ENCODE measurements at places on chromosomes 3 and 15.
A peak's percentile ranks its signal among the peaks of the same experiment; 100 is the strongest.

- DNase-seq, result no peak
Measured at GRCh38 chr15:91070872-91071271, 29.2 kb upstream of the SV2B start.

DNA sequence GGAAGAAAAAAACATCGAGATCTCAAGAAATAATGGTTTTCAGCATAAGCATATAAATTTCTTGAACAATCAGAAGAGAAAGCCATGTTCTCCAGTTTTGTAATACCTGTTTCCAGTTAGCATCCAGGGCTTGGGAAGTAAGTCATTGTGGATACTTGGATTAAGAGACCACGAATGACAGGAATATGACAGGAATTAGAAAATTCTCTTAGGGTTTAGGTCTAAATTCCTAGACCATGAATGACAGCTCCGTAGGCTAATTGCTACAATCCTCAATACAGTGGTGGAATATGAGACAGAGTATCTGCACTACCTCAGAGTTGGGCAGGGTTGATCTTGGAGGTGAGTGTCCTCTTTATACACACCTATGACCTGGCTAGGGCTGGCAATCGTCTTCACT is 517.5 kb downstream of the NTRK3 start:
- DNase-seq, result no peak

- no peak for DNase-seq
Measured at GRCh38 chr3:145911016-145911415, 250.0 kb downstream of the PLOD2 start.

GRCh38 chr3:27114684-27115083 is 254.5 kb downstream of the NEK10 start:
- DNase-seq, result no peak

GRCh38 chr3:136343873-136344555 is 93.9 kb downstream of the PCCB start:
- no peak for DNase-seq

GRCh38 chr3:100710261-100710968 is 1.1 kb downstream of the TFG start:
- peak; percentile 42 for DNase-seq

DNA sequence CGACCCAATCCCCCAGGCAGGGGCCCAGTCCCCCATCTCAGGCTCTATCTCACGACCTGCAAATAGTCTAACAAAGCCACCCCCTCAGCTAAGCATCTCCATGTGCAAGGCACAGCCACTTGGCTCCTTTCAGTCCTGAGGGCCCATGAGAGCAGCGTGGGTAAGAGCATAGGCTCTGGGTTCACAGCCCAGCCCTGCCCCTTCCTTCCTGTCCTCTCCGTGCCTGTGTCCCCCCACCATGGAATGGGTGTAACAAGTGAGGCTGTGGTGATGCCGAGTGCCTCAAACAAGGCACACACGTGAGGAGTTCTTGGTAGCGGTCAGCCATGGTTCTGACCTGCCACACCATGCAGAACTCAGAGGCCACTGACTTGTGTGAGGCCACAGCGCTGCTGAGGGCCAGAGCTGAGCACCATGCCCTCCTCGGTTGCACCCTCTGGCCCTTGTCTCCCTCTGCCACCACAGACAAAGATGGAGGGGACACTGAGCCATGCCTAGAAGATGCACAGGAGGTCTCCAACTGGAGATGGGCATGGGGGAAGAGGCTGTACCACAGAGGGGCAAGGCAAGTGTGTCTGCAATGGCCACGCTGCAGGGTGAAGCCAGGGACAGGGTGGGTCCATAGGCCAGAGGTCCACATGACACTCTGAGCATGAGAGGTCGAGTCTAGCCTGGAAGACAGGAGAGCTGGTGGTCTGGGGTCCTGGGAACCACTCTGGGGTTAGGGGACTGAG is 10.0 kb downstream of the TPRA1 start:
- DNase-seq, result no peak

DNA sequence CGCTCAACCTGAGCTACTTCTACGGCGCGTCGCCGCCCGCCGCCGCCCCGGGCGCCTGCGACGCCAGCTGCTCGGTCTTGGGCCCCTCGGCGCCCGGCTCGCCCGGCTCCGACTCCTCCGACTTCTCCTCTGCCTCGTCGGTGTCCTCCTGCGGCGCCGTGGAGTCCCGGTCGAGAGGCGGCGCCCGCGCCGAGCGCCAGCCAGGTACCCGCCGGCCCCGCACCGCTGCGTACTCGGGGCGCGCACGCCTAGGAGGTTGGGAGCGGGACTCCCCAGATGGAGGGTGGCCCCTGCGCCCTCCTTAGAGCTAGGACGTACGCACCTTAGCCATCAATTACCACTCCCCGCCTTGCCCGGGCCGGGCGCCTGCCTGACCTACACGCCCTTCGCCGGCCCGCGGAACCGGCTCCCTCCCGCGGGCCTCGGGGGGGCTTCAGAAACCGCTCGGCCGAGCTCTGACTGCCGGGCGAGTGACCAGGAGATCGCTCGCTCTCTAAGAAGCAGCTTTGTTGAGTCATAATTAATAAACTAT is 466 bp downstream of the NFKBIZ start:
- no peak for DNase-seq

DNA sequence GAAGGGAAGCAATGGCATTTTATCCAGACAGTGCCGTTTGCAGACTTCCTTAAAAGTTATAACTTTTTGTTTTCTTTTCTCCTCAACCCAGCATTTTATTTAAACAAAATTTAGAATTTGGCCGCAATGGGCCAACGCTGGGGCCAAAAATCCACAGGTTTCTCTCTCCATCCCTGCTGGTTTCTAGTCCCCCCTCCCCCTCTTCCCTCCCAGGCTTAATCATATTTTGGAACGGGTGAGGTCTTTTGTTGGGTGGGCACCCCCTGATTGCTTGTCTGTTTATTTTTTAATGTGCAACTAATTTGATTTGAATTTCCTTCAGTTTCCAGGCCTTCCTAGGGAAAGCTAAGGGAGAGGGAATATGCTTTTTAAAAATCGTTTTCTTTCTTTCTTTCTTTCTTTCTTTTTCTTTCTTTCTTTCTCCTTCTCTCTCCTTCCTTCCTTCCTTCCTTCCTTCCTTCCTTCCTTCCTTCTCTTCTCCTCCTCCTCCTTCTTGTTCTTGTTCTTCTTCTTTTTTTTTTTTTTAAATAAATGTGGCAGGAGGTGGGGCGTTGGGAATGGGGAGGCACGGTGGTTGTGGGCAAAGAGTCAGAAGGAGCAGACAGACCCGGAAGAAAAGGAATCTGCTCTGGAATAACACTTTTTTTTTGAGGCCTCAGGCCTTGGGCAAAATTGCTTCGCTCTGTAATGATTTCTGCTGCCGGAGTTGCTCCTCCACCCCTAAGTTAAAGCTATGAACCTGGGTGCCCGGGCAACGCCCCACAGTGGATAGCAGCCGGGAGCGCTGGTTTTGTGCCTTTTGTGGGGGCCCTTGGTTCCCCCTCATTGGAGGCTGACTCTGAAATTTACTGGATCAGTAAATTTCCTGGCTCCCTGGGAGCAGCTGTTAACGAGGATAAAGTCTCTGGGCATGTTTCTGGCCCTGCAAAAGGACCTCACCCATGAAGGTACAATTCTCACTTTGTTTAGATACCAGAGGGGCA is 1.9 kb downstream of the FNDC3B start:
- no peak for DNase-seq

GRCh38 chr3:134737516-134737915 is 57.5 kb upstream of the EPHB1 start:
- DNase-seq, result no peak

- no peak for DNase-seq
Measured at GRCh38 chr15:74801311-74801997, 11.2 kb upstream of the LMAN1L start.

GRCh38 chr3:177144922-177145321 is 52.4 kb downstream of the TBL1XR1 start:
- peak; percentile 18 for DNase-seq

GRCh38 chr15:48869966-48870365 is 8.0 kb upstream of the EID1 start:
- DNase-seq, result no peak

DNA sequence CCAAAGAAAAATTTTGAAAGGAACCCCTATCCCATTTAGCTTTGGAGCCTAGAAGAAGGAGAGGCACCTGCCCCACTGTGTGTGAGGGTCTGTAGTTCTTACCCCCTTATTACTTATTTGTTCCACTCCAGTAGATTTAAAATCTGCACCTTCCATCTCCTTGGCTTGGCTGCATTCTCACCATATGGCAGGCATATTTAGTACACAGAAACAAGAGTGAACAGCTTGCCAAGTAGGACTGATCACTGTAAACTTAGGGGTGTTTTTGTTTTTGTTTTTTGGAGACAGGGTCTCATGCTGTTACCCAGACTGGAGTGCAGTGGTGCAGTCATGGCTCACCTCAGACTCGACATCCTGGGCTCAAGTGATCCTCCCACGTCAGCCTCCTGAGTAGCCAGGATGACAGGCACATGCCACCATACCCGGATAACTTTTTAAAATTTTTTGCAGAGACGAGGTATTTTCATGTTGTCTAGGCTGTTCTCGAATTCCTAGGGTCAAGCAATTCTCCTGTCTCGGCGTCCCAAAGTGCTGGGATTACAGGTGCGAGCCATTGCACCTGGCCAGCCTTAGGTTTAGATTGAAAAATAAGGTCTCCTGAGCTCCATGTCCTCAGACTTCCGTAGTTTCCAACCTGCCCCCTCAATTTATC is 14.1 kb upstream of the ANXA2 start:
- no peak for DNase-seq

- peak; percentile 57 for DNase-seq
Measured at GRCh38 chr3:50194128-50194902, 2.9 kb downstream of the GNAT1 start.

DNA sequence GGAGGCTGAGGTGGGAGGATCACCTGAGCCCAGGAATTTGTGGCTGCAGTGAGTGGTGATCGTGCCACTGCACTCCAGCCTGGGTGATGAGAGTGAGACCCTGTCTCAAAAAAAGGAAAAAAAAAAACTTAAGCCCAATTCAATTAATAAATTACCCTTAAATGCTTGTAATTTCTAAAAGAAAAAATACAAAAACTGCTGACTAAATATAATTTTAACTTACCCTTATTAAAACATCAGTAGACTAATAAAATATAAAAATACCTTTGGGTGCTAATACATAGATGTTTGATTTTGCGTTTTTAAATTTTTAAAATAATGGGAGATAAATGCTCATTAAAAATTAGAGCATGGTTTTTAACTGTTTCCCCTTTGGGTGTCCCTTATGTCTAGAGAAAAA is 17.5 kb upstream of the SLC25A26 start:
- DNase-seq, result no peak

GRCh38 chr3:74121761-74122160 is 492.7 kb downstream of the CNTN3 start:
- no peak for DNase-seq

DNA sequence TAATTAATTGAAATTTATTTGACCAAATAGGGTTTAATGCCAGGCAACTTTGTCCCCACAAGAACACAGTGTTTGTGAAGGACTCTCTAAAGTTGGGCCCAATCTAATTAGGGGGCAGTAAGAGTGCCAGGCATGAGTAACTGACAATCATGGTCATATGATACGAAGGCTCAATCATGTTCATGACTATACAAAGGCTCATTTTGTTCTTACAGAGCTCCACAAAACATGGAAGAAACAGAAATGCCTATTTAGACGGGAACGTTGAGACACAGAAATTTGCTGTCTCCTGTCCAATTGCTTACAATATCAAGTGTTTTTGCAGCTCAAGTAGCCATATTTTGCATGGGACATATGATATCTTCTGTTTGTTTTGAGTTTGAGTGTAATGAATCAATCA is 391.1 kb downstream of the SI start:
- no peak for DNase-seq

DNA sequence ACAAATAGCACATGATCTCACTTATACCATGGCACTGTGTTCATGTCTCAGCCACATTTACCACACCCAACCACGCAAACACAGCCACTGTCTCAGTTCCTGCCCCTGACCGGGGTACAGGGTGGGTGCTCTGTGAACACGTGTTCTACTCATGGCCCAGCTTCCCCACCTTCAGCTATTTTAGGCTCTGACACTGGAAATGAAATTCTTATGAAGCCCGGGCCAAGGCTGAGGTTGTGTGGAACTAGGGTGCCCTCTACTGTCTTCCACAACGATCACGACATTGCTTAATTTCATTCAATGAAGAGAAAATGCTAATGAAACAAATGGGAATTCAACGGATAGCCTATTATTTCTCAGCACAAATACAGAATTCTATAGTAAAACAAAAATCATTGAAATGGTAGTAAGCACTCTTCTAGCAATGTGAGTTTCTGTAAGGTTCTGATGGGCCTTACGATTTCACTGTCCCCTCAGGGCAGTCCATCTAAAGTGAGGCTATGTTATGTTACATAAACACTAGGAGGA is 2.1 kb upstream of the GABRA5 start:
- no peak for DNase-seq

GRCh38 chr3:72265256-72266015 is 480.5 kb upstream of the PROK2 start:
- DNase-seq, result no peak

DNA sequence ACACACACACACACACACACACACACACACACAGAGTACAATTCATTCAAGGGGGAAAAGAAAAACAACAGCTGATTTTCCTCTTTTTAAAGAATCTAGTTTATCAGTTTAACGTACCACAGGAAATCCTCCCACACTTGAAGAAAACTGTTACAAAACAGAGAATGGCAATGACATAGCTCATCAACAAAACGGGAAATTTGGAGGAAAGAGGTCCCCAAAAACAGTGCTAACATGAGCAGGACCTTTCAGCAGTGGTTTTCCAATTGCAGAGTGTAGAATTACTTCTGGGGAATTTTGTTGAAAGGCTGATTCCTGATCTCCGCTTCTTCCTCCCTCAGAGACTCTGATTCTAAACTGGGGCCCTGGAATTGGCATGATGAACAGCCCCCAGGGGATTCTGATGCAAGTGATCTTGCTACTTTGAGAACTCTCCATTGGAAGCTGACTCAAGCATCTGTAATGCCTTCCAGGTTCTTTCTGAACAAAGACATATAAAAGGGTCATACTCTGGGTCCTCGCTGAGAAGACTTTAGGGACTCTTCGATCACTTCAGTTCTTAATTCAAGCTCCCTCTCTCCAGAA is 442.6 kb upstream of the PROK2 start:
- DNase-seq, result no peak

DNA sequence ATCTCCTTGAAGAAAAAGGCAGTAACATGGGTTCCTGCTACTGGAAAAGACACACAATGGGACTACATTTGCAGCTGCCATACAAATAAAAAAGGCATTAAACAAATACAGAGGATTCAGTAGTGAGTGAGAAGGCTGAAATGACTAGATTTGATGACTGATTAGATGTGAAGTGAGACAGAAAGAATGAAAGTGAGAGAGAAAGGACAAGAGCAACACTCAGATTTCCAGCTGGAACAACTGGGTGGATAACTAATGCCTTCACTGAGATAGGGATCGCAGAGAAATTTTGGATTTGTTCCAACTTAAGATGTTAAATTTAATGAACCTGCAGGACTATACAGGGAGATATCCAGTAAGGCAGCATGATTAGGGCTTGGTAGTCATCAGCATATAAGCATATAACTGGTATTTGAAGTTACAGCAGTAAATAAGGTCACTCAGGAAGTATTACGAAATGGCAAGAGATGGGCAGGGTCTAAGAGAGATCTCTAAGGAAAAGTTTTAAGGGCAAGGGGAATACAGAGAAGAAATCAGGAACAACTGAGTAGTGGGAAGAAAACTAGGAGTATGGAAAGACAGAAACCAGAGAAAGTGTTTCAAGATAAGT is 8.2 kb downstream of the OSBPL11 start:
- no peak for DNase-seq

Data from GM18507 (cell line).